DMS79 treated with DMSO at 0.1 percent for 48 hours (cell line): ENCODE measurements at places on chromosomes 11 and 22.

DNA sequence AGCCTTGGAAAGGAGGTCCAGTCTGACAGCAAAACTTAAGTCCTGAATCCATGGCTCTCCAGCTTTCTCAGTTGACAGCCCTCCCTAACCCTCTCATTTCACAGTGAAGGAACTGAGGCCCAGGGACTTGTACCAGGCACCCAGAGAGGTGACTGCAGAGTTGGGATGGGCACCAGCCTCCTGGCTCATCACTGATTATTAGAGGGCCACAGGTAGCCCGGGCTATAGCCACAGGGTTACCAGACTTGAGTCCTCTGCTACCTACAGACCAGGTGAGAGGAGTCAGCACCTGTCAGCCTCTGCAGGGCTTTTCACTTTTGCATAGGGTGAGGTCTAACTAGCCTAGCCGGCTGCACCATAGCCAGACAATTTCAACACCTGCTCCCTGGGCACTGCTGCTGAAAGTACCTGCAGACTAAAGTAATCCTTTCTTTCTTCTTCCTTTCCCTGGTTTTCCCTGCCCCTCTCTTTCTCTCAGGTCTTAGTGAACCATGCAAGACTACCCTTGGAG, 37.6 kb downstream of the SYT13 start:
- DNase-seq: no peak

DNA sequence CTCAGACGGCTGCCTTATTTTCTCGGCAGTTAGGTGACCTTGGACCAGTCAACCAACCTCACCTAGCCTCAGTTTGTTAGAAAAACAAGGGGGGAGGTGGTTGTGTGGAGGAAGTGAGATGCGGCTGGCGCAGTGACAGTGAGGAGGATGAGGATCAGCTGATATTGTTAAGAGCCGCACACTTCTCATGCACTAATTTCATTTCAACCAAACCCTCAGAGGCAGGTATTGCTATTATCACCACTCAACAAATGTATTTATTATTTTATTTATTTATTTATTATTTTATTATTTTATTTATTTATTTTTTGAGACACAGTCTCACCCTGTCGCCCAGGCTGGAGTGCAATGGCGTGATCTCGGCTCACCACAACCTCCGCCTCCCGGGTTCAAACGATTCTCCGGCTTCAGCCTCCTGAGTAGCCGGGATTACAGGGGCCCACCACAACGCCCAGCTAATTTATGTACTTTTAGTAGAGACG, 2.1 kb downstream of the LGALS1 start:
- no peak for DNase-seq

- DNase-seq: peak; percentile 46
Observed at GRCh38 chr11:75594211-75594610, 32.2 kb downstream of the SERPINH1 start.

GRCh38 chr22:20022978-20023613, 2.2 kb downstream of the TANGO2 start:
- no peak for DNase-seq

DNA sequence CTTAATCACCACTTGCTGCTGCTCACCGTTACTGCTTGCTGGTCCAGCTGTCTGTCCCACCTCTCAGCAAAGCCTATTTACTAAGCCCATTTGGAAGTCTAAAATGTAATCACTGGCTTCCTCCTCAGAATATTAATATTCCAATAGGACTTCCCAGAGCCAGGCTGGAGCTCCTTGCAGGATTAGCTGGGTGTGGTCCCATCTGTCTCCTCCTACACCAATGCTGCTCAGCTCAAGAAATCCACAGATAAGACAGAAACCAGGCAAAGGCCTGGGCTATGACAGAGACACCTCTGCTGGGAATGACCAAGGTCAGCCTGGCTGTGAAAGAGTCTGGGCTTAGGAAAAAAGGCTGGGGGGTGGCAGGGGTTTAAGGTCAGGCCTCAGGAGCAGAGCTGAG, 317.8 kb downstream of the BUD13 start:
- DNase-seq: no peak

DNA sequence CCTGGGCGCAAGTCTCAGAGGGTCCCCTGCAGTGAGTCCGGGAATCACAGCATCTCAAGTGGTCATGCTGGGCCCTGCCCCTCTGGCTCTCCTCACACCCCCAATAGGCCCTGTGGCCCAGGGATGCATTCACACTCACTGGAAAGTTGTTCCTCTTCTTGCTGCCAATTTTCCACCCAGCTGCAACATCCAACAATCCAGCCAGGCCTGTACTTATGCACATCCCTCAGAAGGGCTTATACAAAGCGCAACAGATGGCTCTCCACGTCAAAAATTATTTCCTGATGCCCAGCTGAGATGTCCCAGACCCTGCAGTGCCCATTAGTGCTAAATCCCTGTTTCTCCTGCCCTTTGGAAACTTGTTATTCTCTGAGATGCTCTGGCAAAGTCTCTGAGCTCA, 407.8 kb upstream of the NARS2 start:
- no peak for DNase-seq

- DNase-seq: no peak
Observed at GRCh38 chr22:31627223-31627731, 34.7 kb downstream of the PISD start.

- DNase-seq: no peak
Observed at GRCh38 chr11:105393326-105393725, 216.5 kb upstream of the GRIA4 start.

- no peak for DNase-seq
Observed at GRCh38 chr22:37516456-37516855, 2.8 kb downstream of the CARD10 start.

DNA sequence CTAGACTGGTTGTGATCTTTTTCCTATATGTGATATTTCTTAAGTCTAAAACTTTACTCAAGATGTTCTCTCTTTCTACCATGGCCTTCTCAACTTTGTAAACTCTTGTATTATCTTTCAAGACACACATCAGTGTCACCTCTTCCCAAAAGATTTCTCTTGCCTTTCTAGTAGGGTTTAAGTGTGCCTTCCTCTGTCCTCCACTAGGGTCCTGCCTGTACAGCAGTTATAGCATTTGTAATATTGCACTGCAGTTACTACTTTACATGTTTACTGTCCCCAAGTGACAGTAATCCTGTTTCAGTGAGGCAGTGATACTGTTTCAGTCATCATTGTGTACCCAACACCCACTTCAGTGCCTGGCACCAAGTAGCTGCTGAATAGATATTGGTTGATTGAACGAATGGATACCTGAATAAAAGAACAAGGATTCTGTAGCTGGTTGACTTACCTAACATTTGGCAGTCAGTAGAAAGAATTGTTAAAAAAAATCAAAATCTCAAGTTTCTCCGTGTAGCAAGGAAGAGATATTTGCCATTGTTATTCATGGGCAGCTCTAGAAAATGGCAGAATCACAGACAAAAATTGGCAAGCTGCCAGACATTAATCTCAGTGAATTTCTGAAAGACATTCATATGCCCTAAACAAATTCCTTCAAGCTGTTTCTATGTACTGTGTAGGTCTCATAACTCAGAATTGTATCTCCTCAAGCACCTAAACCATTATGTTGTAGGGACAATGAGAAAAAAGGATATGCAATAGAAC, 79.4 kb downstream of the RBMXL2 start:
- DNase-seq: no peak

DNA sequence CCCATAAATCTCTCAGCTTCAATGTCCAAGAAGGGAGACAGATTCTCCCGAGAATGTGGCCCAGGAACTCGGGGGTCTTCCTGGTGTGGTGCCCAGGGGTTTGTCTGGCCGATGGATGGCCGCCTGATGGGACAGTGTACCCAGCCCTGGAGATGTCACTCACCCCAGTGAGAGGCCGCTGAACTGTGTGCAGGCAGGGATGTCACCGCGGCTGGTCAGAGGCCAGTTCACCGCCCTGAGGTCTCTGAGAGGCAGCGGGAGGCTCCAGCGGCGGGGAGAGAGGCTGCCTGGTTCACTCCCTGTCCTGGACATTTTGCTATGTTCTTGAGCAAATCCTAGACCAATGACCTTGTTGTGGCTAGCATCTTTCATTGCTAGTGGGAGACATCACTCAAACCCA, 1349.5 kb downstream of the BRD1 start:
- no peak for DNase-seq

DNA sequence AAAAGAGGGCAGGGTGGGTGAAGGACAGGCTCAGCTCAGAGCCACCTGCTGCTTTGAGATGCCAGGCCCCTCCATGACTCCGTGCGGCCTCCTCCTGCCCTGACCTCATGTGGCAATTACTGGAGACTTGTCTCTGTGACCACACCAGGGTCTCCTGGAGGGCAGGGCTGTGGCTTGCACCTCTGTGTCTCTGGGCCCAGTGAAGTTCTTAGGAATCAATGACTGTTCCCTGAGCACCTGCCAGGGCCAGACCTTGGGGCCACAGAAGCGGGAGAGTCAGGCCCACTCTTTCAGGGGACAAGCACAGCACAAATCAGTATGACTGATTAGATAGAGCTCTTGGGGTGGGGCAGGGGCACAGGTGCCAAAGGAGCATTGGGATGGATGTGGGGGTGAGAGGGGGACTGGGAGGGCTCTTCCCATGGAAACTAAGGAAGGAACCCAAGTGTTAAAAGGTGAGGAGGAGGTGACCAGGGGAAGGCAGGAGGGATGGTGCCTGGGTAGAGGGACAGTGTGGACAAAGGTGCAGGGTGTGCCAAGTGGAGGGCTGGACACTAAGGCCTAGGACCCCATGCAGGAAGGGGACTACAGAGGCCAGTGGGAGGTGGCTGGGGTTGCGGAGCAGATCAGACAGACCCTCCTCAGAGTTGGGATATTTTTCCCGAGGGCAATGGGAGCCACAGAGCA, 77.3 kb upstream of the SHISAL1 start:
- DNase-seq: no peak

DNA sequence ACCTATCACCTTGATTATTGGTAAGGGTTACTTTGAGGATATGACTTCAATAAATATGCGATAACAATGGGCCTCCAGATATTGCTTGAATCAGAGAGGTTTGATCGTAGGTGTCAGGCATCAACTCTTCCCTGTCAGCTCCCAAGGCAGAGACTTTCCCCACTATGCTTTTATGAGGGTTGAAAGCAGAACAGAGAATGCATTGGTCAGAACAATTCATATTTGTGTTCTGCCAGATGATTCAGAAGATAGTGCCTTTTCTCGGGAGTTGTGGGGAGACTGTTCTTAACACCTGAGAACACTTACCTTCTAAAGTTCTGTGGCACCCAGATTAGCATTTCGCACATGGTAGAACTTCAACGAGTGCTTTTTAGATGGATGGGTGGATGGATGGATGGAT, 386.3 kb upstream of the CADM1 start:
- DNase-seq: no peak

GRCh38 chr11:44608651-44608990, 43.2 kb downstream of the CD82 start:
- peak; percentile 88 for DNase-seq

DNA sequence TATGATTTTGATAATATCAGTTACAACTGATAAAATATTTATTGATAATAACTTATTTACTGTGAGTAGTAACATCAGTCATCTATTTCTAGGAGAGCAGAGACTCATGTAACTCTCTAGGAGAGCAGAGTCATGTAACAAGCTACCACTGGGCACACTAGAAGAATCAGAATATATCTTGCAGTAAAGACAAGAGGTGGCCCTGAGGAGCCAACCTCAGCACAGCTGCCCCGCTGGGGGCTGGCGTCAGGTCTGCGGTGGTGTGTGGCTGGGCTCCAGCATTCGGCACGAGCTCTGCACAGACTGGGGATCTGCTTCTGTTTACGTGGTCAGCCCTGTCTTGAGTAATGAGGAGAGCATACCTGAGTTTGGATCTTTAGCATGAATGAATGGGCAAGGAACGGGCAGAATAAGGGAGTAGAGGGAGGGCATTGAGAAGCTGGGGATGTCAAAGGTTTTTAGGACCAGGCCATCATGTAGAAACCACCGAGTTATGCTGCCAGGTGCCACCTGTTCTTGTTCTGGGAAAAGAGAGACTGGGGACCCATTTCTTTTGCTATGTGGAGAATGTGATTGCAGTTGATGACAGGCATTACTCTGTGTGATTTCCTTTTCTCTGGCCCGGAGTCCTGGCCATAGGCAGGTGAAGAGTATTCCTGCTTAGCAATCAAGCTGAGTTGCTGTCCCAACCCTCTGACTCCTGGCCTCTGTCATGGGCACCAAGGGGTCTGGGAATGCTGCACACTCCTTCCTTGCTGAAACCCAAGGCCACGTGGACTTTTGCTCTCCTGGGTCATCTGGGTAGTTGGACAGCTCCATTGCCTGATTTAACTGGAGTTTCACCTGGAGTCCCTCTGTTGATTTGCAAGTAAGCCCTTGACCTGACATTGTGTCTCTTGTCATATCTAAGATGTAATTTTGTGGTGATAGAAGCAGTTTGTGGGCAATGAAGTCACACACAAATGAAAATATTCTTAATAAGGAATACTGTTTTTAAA, 50.9 kb upstream of the HEPHL1 start:
- DNase-seq: no peak

GRCh38 chr11:64925536-64926436, 1.3 kb downstream of the PPP2R5B start:
- DNase-seq: no peak

DNA sequence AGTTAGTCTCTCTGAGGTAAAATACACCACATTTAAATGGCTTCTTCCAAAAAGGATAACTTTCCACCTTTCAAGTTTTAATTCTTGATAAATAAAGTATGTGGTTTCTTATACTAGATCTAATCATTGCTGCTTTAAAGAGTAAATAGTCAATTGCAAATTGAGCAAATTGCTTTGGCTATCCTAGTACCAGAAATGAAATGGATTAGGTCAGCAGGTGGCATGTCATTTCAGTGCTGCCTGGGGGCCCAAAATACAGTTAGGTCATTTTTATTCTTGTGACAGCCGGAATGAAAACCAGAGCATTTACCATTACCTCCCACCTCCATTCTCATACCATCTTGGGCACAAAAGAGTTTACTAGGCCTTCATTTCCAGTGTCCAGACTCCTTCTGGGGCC, 70.2 kb downstream of the PHF21A start:
- DNase-seq: no peak

GRCh38 chr11:19577976-19578619, 134.5 kb upstream of the NAV2 start:
- no peak for DNase-seq

GRCh38 chr22:43185860-43186261, 1.1 kb downstream of the TTLL12 start:
- peak; percentile 19 for DNase-seq

DNA sequence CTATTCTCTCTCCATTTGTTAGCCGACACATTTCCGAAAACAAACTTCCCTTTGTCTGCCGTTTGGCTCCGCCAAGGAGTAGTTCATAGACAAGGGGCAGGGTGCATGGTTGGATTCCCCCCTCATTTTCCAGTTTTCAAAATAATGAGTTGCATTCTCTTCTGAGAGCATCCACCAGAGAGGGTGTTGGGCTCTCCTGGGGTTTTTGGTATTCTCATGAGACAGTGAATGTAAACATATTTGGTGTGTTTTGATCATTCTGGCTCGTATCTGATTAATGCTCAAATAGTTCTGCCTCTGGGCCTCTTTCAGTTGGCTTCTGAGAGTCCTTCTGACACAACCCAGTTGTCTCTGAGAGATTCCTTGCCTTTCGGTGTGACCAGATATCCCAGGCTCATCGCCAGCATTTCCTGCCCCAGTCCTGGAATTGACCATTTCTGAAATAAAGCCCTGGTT, 21.7 kb downstream of the GRAMD4 start:
- DNase-seq: no peak

- no peak for DNase-seq
Observed at GRCh38 chr11:124970925-124971324, 16.9 kb downstream of the CCDC15 start.
